Tibial nerve (tissue), 4 donors: ENCODE measurements at places on chromosomes 13 and 19. TPM values are rescaled to one million over a fixed set of nuclear protein-coding genes. Genes with fewer than 3 reads are reported as not detected.

DNA sequence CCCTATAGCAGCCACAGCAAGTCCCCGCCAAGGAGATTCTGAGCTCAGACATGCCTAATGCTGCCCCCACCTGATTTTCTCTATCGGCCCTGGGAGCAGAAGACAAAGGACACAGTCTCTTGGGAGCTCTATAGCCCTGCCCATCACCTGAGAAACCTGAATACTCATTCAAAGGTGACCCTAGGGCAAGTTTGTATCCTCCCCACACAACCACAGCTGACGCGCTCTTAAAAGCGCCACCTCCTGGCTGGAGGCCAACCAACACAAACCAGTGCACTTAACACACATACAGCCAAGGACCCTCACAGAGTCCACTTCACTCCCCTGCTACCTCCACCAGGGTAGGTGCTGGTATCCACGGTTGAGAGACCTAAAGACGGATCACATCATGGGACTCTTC is 8.8 kb upstream of the IGFL4 start:
- DNase-seq = no peak

GRCh38 chr19:23571175-23571574 is 115.8 kb downstream of the ZNF675 start:
- DNase-seq = no peak

GRCh38 chr19:13077240-13077639 is 25.4 kb downstream of the LYL1 start:
- DNase-seq = no peak

- peak; percentile 89 for DNase-seq
Observed at GRCh38 chr13:20349564-20350381, 117.7 kb upstream of the GJB6 start.

DNA sequence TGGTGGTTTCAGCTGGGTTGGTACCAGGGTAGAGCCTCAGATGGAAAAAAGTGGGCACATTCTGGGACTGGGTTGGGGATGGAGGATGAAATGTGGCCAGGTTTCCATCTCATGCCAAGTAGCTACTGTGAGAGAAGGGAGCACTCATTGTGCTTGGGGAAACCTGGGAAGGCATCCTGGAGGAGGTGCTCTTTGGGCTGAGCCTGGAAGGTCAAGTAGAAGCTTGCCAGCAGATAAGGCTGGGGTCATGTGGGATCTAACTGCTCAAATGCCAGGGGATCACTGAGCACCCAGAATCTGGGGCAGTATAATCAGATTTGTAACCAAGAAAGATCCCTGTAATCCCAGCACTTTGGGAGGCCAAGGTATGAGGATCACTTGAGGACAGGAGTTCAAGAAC is 9.0 kb upstream of the KCNN1 start:
- no peak for DNase-seq

The RASIP1 gene
- total RNA-seq = 12.3 TPM

DNA sequence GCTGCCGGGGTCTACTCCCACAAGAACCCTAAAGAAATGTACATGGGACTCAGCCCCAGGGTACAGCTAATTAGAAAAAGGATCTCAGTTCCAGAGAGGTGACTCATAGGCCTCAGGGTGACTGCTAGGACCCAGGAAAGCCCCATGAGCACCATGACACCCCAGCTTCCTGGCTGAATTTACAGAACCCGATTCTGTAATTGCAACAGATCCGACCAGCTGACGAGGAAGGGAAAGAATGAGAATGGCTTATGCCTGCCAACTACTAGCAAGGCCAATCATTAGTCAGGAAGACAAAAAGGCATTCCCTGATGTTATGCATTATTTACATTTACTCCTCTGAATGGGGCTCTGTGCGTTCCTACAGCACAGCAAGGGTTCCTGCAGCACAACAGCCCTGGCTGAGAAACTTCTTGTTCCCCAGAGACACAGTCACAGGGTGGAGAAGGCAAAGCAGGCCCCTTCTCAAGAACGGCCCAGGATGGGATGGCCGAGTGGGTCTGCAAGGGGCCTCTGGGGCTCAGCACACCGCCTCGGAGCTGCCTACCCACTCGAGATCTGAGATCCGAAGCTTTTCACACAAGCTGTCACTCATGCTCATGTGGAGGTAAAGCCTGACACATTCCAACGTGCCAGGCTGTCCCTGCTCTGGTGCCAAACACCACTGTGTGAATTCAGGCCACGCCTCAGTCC is 27.2 kb downstream of the PBX4 start:
- DNase-seq = no peak

DNA sequence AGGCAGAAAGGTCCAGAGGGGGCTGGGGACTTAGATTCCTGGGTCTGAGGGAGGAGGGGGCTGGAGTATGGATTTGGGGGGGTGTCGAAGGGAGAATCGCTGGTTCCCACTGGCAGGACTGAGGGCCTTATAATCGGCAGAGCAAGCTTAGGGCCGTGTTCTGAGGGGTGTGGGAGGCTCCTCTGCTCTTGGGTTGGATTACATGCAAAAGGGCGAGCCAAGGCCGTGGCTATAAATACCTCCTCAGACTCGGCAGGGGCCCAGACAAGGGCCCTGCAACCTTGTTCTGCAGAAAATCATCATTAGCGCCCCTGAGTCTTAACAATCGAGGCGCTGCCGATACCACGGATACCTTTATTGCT is 707 bp upstream of the MAMSTR start:
- no peak for DNase-seq

GRCh38 chr13:33369073-33369472 is 83.5 kb upstream of the STARD13 start:
- no peak for DNase-seq

- DNase-seq = no peak
Observed at GRCh38 chr13:92966900-92967299, 259.7 kb upstream of the GPC6 start.
